ENCODE measurements at places on chromosomes 4 and X.

- peak; percentile 64 for DNase-seq
These were observed 189.1 kb upstream of the RBPJ start for GRCh38 chr4:26131711-26132110.

DNA sequence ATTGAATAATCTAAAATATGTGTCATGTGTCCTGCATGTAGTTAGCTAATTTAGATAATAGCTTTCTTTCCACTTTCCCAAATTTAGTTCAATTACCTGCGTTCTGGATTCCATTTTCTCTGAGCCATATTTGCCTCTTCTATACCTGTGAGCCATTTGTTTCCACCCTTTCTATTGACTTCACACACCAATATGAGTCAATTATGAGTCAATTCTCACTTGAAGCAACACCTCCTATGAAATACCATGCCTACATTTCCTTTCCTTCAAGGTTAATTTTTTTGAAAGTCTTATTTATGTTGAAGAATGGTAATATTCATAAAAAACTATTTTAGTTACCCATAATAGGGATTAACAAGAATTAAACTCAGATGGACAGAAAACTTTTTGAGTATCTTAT lies 25.8 kb downstream of the NPY2R start:
- DNase-seq, result no peak

DNA sequence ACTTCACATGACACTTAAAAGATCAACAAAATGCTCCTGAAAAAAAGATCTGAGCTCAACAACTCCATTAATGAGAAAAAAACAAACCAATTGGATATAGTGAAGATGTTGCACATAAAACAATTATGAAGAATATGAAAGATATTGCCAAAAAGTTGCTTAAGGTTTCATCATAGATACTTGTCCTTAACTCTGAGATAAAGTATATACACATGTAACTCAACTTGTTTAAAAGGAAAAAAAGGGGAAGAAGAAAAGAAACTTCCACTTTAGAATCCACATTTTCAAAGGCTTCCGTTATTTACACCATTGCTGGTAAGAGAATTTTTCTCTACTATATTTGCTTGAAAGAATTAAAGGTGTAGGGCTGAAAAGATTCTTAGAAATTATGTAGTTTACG lies 2.7 kb downstream of the AFAP1 start:
- DNase-seq, result no peak

DNA sequence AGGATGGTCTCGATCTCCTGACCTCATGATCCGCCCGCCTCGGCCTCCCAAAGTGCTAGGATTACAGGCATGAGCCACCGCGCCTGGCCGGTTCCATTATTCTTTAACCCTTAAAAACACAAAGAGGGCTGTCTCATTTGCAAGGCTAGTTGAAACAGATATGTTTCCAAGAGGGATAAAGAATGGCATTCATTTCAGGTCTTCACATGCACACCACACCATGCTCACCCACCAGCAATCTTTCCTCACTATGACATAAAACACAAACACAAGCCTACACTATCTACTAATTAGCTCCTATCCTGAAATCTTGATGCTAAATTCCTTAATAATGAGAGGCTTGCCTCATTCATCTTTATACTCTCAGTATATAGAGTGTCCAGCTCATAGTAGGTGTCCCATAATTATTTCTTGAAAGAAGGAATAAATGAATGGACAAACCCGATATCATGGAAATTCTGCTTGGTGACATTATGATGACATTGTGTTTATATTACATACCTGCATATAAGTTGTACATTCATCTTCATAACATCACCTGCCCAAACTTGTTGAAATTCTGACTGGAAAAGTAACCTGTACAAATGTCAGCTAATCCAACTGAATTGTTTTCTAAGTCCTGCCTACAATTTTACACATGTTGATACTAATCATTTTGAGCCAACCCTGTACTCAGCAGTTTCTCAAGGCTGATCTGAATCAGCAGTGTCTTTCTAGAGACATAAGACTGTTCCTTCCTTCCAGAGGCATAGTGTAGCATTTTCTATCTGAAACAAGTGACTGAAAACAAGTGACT lies 408.5 kb downstream of the KLHL13 start:
- DNase-seq, result no peak

GRCh38 chrX:41384051-41384705 lies 50.2 kb downstream of the DDX3X start:
- DNase-seq, result peak; percentile 66

GRCh38 chr4:53378171-53378482 lies 686 bp downstream of the FIP1L1 start:
- no peak for DNase-seq

DNA sequence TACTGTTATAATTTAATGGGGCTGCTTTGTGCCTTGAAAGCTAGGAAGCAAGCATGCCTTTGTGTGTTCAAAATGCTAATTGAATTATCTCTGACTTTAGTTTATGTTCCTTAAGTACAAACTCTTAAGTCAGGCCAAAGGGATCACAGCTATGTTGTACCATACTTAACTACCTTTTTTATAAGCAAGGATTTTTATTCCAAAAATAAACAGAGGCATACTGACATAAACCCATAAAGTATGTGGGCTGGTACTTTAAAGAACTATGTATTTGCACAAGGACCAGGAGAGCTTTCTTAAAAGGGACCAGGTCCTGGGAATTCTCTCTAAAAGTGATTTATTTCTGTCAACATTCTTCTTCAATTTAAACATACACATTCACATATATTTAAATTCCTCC lies 57.8 kb upstream of the HCCS start:
- no peak for DNase-seq

- DNase-seq, result peak; percentile 60
These were observed 6.5 kb downstream of the RPL39 start for GRCh38 chrX:119784747-119785446.

DNA sequence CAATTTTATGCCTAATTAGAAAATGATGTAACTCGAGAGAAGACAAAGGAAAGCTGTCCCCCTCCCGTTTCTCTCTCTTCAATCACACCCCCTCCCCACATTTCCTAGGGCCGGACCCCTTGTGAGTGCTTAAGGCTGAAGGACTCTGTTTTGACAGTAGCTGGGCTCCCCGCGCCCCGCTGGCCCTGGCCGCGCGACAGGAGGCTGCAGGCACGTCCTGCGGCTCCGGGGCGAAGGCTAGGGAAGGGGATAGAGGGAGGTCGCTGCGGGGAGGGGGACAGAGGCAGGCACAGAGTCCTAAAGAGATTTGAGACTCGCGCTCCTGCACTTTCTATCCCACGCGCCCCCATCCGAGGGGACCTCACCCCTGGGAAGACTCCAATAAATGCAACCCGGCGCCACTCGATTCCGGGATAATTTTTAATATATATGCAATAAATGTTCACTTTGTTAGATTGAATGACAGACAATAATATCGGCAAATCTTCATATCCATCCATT lies 56.2 kb upstream of the TMEM33 start:
- DNase-seq, result no peak

DNA sequence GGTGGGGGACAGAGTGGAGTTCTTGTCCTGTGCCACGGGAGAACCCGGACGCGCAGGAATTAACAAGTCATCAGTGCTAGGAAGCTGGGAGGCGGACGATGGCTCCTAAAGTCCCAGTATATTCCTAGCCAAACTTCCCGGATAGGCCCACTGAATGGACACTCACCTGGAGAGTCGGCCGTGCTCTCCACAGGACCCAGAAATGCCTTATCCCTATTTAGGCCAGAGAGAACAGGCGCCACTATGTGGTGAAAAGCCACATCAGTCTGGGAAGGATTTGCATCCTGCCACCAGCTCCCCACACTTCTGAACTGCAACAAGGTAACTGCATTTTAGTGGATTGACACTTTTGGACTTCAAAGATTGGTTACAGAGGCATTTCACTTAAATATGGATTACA lies 1.1 kb downstream of the CFAP299 start:
- no peak for DNase-seq

DNA sequence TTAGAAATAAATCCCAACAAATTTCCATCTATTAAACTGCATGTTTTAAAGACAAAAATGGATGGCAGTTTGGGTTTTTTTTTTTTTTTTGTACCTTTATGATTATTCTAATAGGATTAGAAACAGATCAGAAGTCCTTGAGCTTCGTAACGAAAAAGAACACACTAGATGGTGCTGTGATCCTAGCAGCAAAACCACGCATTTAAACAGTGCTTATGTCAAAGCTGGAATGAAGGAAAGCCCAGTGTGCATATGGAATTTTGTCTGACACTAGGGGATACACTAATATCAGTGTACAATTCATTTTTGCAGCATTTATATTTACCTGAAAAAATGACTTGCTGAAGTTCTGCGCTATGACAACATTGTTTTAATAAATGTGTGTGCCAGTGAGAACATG lies 229.1 kb downstream of the VEGFC start:
- no peak for DNase-seq

DNA sequence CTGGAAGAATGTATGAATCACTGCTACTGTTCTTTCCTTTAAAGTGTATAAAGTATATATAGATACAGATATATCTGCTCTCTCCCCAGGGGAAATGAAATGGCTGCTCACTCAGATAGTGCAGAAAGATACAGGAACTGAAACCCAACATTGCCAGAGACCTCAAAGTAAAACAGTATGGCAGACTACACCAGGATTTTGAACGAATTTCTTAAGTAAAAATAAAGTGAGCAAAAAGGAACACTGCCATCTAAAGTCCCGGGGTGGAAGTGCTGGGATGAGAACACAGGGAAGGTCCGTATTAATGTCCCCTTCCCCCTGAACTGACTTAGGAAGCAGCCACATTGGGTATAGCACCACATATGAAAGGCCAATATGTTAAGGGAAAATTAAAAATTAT lies 93.4 kb downstream of the TMA16 start:
- no peak for DNase-seq

- no peak for DNase-seq
These were observed 20.6 kb downstream of the MED28 start for GRCh38 chr4:17635056-17635455.

GRCh38 chrX:147890756-147891155 lies 21.0 kb upstream of the FMR1 start:
- DNase-seq, result no peak

DNA sequence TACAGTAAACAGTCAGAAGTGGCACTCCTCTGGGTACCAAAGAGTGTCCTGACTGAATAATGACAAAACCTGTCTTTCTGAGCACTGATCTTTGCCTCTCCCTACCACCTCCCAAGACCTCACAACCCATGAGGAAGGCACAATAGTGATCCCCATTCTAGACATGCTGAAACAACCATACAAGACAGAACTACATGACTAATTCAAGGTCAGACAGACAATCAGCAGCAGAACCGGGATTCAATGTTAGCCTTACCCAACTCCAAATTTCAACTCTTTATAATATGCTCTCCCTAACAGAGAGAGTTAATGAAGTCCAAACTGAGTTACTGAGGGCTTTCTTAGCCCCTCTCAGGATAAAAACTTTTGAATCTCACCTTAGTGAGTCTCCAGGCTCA lies 71.0 kb downstream of the IRF2 start:
- no peak for DNase-seq

GRCh38 chr4:174522183-174523024 lies at the start of gene HPGD:
Gene HPGD (minus strand): TSS chr4:174522488. CDS start chr4:174522451, 37 bp downstream.
- DNase-seq, result peak; percentile 67

- DNase-seq, result no peak
These were observed 176.3 kb downstream of the FAM13A start for GRCh38 chr4:88880501-88881226.

DNA sequence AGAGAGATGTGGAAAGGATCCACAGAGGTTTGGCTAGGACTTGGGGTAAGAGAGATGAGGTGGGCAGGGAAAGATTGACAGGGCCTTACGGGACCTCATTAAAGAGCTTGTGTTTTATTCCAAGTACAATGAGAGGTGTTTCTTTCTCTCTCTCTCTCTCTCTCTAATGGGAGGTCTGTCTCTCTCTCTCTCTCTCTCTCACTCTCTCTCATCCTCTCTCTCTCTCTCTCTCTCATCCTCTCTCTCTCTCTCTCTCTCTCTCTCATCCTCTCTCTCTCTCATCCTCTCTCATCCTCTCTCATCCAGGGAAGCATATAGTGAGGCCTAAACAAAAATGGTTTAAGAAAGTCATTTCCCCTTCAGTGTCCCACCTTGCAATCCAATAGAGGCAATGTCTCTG lies 5.4 kb downstream of the JADE3 start:
- no peak for DNase-seq

GRCh38 chr4:101127176-101127790 lies 220.0 kb downstream of the PPP3CA start:
- no peak for DNase-seq

- no peak for DNase-seq
These were observed 293.9 kb downstream of the RAB28 start for GRCh38 chr4:13190093-13190721.

DNA sequence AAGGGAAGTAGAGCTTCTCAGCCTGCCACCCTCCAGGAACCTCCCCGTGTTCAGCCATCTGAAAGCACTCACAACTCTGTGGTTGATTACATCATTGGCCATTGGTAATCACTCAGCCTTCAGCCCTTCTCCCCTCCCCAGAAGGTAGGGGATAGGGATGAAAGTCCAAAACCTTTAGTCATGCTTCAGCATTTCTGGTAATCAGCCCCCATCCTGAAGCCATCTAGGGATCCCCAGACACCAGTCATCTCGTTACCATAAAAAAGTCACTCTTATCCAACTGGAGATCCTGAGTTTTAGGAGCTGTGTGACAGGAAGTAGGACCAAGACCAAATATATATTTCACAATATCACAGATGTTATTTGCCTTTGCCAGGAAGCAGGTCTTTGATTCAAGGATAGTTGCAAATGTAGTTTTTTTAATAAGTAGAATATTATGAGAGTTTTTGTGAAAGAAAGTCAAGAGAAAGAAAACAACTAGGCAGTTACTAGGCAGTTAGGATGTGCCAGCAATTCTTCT lies 364.6 kb upstream of the NOCT start:
- no peak for DNase-seq

DNA sequence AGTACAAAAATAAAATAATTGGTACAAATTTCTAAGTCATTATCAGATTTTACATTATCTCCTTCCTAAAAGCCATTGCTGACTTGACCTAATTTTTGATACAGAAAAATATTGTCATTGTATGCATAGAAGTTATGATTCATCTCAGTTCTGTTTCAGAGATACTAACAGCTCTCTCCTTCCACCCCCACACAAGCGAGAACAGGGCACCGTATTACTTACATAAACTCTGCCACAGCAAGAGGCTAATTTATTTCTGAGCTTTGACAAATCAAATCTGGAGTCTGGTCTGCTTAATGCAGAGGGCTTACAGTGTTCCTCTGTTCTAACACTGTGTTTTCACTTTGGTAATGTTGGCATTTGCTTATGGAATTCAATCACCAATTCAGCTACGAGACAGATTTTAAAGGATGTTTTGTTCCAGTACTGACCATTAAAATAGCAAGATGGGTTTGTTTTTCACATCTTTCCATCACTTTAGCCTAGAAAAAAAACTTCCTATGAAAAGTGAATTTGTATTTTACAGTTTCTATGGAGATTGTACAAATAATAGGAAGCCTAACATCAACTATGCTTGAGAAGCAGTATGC lies 181.8 kb downstream of the USP46 start:
- no peak for DNase-seq

GRCh38 chr4:98601708-98602107 lies 56.7 kb downstream of the TSPAN5 start:
- peak; percentile 32 for DNase-seq

DNA sequence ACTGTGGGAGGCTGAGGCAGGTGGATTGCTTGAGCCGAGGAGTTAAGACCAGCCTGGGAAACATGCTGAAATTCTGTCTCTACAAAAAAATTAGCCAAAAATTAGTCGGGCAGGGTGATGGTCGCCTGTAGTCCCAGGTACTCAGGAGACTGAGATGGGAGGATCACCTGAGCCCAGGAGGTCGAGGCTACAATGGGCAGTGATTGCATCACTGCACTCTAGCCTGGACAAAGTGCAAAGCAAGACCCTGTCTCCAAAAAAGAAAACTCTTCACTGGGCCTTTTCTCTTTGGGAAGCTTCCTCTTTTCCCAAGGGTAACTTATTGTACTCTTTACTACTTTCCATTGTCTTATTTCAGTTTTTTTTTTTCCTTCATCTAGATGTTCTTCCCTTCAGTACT lies 88.9 kb downstream of the UBE2K start:
- DNase-seq, result no peak
